NCI-H1092 (cell line): ENCODE measurements at places on chromosomes 11 and 22.
A peak's percentile ranks its signal among the peaks of the same experiment; 100 is the strongest.

- no peak for DNase-seq
Measured at GRCh38 chr11:47915783-47916182, 64.6 kb upstream of the PTPRJ start.

DNA sequence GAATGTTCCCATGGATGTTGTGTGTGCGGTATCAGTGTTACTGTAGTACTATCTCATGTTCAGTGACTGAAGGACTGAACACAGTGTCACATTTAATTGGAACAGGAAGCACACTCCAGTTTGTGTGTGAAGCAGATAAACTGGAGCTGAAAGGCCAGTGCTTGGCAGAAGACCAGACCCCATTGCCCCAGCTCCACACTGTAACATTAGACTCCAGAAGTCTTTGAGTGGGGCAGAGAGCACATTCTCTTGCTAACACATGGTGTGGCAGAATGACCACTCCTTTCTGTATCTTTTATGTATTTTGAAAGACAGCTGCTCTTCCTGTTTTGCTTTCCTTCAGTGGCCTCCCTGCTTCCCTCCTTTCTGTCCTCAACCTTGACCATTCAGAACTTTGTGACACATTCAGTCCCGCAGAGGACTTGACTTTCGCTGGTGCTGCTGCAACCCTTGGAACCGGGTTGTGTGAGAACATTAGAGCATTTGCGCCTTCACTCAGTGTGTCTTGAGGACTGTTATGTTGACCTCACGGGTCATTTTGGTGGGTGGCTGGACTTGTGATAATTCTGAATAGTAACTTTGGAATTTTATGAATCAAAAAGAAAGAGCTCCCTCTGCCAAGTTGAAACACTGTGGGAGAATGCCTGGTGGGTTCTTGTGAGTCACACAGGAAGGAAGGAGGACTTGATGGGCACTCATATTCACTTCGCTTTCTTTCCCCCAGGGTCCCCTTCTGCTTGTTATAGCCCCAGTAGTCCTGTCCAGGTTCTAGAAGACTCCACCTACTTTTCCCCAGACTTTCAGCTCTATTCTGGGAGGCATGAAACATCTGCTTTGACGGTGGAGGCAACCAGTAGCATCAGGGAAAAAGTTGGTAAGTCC is 26.4 kb downstream of the AMOTL1 start:
- peak; percentile 44 for DNase-seq

GRCh38 chr11:120645639-120646038 is 134.1 kb downstream of the GRIK4 start:
- peak; percentile 88 for DNase-seq

DNA sequence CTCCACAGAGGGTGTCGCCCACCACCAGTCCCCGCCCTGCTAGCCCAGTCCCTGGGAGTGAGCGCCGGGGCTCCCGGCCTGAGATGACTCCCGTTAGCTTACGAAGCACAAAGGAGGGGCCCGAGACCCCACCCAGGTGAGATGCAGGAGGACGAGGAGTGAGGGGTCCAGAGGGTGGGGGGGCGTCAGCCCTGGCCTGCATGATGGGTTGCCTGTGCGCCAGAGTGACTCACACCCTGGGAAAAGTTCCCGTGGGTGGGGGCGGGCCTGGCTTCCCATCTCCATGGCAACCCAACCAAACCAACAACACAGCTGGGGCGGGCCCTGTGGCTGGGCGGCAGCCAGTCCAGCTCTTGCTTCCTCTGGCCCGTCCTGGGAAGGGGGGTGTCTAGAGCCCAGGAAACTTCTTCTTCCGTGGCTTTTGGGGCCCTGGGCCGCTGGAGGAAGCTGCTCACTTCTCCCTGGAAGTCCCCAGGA is 4.5 kb downstream of the GAS2L1 start:
- no peak for DNase-seq

- no peak for DNase-seq
Measured at GRCh38 chr22:46672731-46673130, 52.5 kb downstream of the GRAMD4 start.
